Fibroblast of pulmonary artery (primary cell): ENCODE measurements at places on chromosomes 2 and 18.

DNA sequence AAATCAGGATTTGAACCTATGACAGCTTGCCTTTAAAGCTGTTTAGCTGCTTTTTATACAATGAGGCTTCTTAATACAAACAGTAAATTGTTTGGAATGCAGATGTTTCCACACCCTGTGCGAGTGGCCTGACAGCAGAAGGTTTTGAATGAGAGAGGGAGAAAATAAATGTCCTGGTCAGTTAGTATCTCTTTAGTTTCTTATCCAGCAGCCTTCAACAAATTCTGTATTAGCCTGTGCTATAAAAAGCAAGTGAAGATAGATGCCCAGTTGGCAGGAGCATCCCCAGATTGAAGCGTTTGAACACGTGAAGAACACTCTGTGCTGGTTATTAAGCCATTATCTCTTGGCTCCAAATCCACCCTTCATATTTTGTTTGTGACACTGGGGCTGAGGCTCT, 70.6 kb downstream of the CERS6 start:
- peak; percentile 39 for DNase-seq

DNA sequence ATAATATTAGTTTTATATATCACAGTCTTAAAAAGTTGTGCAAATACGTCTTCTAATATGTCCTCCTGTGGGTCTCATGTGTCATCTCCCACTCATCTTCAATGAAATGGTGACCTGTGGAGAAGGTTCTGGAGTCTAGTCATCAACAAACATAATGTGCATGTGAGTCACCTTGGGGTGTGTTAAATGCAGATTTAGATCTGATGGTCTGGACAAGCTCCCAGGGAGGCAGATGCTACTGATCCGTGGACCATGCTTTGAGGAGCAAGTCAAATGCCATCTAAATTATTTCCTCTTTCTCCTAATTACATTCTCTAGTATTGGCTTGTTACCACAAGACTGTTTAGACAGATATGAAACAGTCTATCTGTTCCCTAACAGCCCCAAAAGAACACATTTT, 210.9 kb downstream of the CD226 start:
- DNase-seq, result no peak

DNA sequence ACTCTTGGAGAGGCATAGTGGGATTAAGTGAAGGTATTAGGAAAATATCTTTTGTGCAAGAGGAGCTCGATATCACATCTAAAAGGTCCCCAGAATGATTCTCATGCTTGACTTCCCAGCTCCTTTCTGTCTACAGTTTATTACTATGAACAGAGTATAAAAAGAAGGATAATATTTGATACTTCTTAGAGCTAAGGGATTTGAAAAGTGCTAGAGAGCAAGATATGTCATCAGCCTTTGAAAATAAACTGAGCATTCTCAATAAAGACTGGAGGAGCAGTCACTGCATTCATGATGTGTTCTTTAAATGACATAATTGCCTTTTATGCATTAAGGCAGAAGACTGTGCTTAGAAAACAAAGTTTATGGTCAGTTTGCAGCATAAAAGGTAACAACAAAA, 543.2 kb upstream of the NRXN1 start:
- DNase-seq, result no peak

GRCh38 chr2:44543773-44544725, 182.3 kb downstream of the CAMKMT start:
- no peak for DNase-seq

- DNase-seq, result no peak
Observed at GRCh38 chr2:150759531-150759930, 272.1 kb upstream of the RND3 start.

DNA sequence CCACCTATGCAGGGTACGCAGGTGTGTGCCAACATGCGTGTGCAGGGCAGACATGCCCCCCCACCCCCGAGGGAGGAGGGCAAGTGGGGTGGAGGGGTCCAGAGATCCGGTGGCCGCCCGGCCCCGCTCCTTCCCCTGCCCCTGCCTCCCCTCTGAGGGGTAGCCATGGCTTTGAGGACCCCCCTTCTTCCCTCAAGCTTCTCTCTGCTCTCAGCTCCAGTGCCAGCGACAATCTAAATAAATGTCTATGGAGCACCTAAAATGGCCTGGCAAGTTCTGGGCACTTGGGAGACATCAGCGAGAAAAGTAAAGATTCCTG, 91.9 kb downstream of the ZFP36L2 start:
- DNase-seq, result no peak

DNA sequence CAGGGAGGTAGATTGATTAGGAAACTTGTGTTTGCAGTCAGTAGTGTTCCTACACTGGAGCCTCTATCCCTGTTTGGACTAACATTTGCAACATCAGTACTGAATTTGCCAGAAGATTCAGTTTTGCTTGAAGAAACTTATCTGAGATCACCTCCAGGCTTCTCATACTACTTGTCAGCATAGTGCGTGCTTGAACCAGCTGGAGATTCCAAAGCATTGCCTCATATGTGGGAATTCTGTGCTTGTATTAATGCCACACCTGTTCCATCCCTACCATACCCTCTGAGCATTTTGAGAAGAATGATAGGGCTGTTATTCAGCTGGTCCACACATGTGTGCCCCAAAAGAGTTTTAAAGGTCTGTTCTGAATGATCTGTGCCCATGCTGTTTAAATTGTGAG, 148.7 kb downstream of the RAPGEF4 start:
- DNase-seq, result no peak

DNA sequence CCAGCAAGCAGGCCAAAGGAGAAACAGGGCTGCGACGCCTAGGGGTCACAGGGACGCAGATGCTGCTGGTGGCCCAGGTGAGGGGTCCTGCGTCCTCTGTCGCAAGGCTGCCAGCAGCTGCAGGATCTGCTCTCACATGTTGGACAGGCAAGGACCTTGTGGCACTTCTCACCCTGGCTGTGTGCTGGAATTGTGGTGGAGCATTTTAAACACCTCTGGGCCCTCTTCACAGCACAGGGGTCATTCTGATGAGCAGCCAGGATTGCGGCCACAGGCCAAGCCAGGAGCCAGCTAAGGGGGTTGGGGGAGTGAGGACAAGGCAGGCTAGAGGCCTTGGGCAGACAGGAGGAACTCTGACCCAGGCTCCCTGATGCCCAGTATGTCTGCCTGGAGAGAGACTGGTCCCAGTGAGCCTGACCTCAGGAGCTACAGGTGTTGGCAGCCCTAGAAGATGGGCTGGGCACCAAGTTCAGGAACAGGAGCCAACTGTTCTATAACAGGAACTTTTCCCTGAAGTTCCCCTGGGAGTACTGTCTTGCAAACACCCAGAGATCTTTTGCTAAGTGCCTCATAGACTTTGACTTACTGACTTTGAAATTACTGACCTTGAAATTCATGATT, 40.2 kb downstream of the EFR3B start:
- DNase-seq, result no peak

DNA sequence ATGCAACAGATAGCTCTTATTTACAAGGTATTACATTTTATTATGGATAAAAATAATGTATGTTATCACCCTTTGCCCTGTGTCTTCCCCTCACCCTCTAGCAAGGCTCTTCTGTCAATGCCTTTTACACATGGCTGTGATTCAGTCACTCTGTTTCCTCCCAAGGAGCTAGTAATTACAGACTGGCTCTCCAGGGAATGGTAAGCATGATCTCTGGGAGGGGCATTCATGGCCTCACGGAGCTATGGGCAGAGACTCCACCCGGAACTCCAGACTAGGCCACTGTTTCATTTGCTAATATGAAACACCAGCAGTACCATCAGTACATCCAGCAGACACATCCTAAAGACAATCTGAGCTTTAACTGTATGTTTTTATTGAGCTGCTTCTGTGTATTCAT, 410.9 kb upstream of the CYRIA start:
- DNase-seq, result no peak

DNA sequence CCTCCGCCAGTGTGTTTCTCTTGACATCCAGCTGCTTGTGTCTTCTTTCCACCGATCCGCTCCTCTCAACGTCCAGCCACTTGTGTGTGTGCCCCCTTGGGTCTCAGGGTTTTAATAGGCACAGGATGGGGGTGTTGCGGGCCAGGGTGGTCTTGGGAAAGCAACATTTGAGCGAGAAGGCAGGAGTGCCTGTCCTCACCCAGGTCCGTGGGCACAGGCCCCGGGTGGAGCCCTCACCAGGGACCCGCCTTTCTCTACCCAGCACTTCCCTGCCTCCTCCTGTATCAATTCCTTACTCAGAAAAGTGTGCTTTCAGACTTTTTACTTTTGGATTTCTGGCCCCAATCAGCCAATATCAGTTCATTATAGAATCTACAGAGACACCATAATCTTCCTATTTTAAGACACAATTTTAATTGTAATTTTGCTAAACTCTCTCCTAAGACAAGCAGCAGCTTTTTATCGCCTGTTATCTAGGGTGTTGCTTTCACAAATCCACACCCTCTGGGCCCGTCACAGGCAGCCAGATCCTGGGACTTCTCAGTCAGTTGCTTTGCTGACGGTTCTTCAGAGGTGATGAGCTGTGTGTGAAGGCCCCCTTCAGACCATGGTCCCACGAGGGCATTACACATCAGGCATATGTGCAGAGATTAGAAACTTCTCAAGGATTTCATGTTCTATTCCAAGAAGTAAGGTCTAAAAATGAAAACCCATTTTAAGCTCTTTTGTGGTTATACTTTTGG, 96.0 kb upstream of the FHL2 start:
- DNase-seq, result no peak

DNA sequence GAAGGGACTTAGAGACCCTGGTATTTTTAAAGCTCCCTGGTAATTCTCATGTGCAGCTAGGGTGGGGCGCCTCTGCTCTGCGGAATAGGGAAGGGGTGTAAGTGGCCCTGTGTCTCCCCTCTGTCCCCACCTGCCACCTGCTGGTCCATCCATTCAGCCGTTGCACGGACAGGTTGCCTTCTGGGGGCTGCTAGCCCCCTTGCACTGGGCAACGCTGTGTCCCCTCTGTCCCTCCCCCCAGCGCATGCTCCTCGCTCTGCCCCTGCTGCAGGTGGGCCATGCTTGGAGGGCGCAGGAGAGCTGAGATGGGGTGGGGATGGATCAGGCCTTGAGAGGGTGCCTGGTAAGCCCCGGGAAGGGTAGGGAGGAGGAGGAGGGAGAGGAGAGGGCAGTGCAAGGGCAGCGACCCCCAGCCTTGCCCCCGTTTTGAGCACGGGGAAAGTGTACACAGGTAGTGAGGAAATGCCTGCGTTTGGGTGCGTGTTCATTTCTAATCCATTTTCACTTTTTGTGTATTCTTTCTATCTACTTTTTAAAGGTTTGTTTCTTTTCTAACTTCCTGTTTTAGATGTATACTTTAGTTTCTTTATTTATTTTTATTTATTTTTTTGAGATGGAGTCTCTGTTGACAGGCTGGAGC, 23.9 kb downstream of the RRM2 start:
- DNase-seq, result no peak

DNA sequence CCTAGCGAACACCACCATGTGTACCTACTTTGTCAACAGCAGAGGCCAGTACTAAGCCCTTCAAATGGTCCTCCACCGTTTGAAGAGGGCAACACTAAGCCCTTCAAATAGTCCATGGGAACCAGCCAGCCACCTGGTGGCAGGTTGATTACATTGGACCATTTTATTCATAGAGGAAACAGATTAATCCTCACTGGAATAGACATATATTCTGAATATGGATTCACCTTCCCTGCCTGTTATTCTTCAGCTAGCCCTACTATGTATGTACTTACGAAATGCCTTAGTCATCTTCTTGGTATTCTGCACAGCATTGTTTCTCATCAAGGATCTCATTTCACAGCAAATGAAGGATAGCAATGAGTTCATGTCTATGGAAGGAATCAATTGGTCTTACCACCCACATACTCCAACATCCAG, 10.0 kb upstream of the ZNF396 start:
- DNase-seq, result peak; percentile 22

DNA sequence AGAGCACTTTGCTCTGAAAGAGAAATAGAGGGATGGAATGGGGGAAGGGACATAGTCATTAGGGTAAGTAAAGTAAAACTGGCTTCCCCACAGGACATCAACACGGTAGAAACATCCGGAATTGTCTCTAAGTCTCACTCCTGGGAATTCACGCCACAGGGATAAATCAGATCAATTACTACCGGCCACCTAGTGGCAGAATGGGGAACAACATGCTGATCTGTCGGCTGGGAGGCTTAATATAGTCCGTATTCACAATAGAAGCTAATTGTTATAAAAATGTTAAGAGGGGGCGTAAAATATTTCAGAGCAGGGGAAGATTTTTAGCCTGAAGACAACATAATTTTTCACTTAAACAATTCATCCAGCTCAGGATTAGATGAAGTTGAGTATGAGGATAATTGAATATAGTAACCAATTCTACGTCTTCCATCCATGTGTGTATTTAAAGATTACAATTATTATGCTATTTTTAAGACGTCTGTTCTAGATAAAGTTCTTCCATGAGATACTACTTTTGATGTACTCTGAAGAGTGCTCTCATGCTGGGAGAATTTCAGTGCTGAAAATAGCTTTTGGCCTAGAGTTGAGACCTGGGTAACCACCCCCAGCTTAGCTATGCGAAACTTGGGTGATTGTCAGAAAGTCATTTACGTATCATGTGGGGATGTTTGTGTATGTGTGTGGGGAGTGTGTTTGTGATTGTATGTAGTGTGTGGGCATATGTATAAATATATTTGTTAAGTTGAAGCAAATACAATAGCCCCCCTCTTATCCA, 65.7 kb downstream of the LRRTM1 start:
- DNase-seq, result peak; percentile 40

GRCh38 chr2:95063086-95063958, 37.8 kb downstream of the MAL start:
- DNase-seq, result no peak

GRCh38 chr2:82752396-82752795, 1706.7 kb downstream of the SUCLG1 start:
- peak; percentile 22 for DNase-seq

DNA sequence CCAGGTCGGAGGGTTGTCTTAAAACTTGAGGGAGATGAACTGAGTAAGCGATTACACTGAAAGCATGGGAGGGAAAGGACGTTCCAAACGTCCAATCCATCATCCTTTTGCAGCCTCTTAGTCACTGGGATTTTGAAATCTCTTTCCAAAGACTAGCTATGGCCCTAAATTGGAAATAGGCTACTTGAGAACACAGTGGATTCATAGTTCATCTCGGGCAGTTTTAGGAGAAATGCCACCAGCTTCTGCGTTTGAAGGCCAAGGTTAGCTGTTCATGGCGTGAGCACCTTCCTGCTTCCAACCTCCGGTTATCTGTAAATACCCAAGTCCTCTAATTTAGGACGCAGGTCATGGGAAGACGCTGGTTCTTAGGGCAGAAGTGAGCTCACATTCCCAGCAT, 821 bp upstream of the EML6 start:
- DNase-seq, result peak; percentile 73
